ENCODE measurements at places on chromosomes 3 and 15. TPM values are rescaled to one million over a fixed set of nuclear protein-coding genes. Genes with fewer than 3 reads are reported as not detected.

GRCh38 chr3:111610612-111611054 lies 15.5 kb upstream of the ZBED2 start:
- no peak for DNase-seq

DNA sequence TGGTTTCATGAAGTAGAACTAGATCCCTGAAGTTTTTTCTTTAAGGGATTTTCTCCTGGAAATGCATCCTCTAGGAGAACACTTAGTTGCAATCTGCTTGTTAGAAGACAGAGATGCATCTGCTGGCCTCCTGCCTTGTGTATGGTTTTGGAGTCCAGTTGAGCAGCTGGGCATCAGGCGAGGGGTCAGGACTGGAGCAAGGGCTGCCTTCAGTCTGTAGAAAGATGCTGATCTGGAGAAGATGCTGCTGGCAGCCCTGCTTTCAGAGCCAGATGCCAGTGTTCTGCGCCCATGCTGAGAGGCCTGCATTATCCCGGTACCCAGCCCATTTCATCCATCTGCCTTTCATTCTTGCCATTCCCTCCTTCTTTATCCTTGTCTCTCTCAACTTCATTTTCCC lies 77.4 kb downstream of the CHCHD6 start:
- no peak for DNase-seq

DNA sequence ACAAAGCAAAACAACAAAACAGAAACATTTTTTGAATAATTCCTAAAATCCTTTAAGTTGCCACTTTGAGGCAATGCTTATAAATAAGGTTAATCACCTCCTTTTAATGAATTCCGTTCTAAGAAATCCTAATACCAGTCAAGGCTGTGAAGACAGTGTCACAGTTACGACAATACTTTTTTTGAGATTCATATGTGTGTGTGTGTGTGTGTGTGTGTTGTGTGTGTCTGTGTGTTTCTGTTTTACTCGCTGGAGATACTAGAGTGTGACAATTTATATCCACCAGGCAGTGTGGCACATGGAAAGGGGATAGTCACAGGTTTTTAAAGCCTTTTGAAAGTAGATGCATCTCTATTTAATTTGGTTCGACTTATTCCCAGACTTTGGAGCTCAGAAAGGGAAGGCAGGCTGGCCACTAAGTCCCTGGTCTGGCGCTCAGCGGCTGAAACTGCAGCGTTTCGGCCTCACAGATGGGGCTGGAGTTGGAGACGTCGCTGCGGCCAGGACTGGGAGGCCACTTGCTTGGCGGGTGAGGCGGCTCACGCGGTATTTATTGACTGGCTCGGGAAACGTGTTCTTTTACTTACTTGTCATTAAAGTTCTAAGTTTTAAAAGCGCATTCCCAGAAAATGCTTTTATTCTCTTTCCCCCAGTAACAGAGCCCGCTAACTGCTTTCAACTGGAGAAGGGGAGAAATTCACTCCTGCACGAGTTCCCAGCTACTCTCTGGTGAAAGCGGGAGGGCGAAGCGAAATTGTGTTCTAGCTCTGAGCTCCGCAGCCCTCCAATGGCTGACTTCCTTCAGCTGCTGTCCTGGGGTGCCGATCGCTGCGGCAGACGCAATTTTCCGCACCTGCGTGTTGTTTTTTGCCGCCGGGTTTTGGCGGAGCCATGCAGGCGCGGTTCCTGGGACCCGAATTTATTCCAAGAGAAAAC lies 13.7 kb downstream of the ZIC1 start:
- DNase-seq = no peak

The ZBBX gene
- total RNA-seq = not detected

The ATP13A4 gene
- total RNA-seq = 0.74 TPM
